ENCODE measurements at places on chromosomes 2 and 18. TPM values are rescaled to one million over a fixed set of nuclear protein-coding genes. Genes with fewer than 3 reads are reported as not detected.
A peak's percentile ranks its signal among the peaks of the same experiment; 100 is the strongest.

DNA sequence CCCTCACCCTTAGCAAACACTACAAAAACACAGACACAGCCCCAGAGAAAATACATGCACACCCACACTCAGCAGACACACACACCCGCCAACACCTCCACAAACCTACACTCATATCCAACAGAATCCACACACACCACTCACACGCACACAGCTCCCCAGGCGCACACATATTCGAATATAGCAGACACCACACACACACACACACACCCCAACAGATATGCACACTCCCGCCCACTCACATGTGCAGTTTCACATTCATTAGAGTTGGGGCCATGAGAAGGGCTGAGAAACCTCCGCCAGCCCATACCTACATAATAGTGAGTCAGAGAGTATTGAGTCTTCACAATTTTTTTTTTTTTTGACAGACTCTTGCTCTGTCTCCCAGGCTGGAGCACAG lies 29.4 kb upstream of the NOTO start:
- H3K36me3 ChIP-seq: no peaks in the 10 kb centered on the region
- H3K27ac ChIP-seq: no peak overlapping the region
- peaks cover 56% of the 10 kb centered on the region for H3K27me3 ChIP-seq

Gene NR4A2
- 0.85 TPM for total RNA-seq

Gene MC4R
- not detected for total RNA-seq

DNA sequence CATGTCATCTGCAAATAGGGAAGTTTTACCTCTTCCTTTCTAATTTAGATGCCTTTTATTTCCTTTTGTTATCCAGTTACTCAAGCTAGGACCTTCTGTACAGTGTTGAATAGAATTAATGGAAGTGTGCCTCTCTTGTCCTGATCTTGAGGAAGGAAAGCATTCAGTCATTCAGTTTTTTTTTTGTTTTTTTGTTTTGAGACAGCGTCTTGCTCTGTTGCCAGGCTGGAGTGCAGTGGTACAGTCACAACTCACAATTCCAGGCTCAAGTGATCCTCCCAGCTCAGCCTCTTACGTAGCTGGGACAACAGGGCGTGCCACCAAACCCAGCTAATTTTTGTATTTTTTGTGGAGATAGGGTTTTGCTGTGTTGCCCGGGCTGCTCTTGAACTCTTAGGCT lies 203.9 kb upstream of the ALPP start:
- no peak overlapping the region for H3K4me3 ChIP-seq
- no peaks in the 10 kb centered on the region for H3K36me3 ChIP-seq
- no peak for DNase-seq
- H3K4me1 ChIP-seq: peaks cover 7% of the 10 kb centered on the region
- H3K27ac ChIP-seq: peak overlapping the region; percentile 67

Gene EFEMP1
- total RNA-seq: 22.5 TPM

Gene SCN7A
- total RNA-seq: 0.42 TPM

DNA sequence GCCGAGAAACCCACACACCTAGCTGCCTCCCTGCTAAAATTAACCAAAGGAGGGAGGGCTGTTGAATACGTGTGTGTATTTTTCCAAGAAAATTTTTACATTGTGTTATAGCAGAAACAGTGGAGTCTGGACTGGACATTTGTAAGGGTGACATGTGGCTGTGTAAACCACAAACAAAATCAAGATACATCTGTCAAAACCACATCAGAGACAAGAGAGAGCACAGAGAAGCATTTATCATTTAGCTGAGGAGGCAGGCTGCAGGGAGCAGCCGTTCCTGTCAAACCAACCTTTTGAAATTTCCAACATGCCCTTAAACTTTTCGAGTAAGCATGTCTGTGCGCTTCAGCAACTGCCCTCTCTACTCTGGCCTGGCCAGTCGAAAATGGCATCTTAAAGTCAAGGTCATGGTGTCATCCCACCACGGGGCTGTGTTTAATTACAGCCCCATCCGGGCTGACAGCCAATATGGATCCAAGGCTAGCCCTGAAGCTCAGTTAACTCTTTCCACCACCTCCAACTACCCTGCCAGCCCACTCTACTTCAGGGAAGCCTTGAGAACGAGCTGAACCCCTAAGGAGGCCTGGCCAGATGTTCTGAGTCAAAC lies 8.4 kb downstream of the BCL11A start:
- H3K4me1 ChIP-seq: peaks cover 58% of the 10 kb centered on the region
- no peaks in the 10 kb centered on the region for H3K27me3 ChIP-seq
- DNase-seq: no peak
- no peak overlapping the region for H3K4me3 ChIP-seq
- H3K27ac ChIP-seq: peak overlapping the region; percentile 65

DNA sequence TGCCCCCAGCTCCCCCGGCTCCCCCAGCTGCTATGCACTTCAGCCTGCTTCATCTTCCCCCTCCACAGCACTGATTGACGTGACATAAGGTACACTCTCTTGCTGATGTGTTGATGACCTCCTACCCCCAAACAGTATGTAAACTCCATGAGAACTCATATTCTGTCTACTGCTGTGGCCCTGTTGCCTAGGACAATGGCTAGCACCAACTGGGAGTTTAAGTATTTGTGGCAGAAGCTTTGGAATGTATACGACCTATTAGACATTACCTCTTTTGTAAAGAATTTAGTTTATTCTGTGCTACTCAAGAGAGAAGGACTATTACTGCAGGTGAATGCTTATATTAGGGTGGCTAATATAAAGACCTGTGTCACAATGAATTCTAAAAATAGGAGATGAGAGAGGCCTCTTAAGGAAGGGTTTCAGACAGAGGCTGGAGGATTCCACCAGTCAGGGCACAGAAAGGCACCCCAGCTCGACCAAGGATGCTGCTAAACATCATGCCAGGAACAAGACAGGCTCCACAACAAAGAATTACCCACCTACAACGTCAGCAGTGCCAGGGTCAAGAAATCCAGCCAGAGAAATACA lies 60.6 kb downstream of the CABYR start:
- no peaks in the 10 kb centered on the region for H3K4me1 ChIP-seq
- no peak overlapping the region for H3K4me3 ChIP-seq
- H3K27me3 ChIP-seq: no peaks in the 10 kb centered on the region

Gene FTCDNL1
- 3.3 TPM for total RNA-seq
